T-cell (primary cell): ENCODE measurements at places on chromosomes 11 and 22.

- DNase-seq: no peak
Observed at GRCh38 chr11:97279341-97279740, 889.5 kb downstream of the JRKL start.

DNA sequence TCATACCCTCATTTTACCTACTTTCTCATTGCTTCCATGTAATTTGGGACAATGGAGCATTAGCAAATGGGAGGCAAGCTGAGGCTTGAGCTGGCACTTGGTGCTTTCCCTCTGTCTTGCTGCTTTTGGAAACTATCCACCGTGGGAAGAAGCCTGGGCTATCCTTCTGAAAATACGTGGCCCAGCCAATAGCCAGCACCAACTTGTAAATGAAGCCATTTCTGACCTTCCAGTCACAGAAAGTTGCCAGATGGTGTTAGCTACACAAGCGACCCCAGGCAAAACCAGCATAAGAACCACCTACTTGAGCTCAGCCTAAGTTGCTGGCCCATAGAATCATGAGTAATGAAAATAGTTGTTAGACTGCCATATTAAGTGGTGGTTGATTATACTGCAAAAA is 18.5 kb upstream of the SPON1 start:
- no peak for DNase-seq

GRCh38 chr22:48794906-48795305 is 1032.8 kb downstream of the BRD1 start:
- DNase-seq: no peak

- no peak for DNase-seq
Observed at GRCh38 chr22:22945195-22945594, 57.6 kb downstream of the IGLL5 start.

- no peak for DNase-seq
Observed at GRCh38 chr22:48838846-48839730, 988.6 kb downstream of the BRD1 start.

DNA sequence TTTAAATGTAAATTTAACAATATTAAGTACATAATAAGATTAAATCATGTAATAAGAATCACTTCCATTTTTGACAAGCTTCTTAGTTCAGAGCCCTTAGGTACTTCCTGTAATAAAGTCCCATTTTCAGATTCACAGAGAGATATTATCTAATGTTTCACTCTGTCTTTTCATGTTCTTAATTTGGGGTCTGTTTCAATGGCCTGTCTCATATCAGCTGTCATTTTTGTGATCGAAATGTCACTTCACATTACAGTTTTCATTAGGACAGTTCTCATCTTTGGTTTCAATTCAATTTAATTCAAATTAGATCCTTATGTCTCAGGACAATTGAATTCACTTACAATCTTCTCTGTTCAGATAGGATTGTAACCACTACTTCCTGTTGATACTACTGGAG is 22.6 kb upstream of the OLFML1 start:
- DNase-seq: no peak

GRCh38 chr22:44391015-44391414 is 78.3 kb upstream of the SHISAL1 start:
- DNase-seq: no peak

DNA sequence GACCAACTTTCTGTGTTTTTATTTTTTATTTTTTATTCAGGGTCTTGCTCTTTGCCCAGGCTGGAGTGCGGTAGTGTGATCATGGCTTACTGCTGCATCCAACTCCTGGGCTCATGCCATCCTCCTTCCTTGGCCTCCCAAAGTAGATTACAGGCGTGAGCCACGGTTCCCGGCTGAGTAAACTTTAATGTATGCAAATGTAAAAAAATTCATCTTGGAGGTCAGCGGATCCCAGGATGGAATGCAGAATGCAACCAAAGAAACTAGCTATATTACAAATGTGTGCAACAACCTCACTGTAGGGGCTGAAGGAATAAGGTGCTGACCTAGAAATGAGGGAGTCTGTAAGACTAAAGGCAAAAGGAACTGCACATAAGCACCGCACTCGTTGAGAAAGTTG is 6.2 kb upstream of the CDK2AP2 start:
- no peak for DNase-seq

- DNase-seq: no peak
Observed at GRCh38 chr11:2653930-2654739, 45.7 kb downstream of the KCNQ1OT1 start.

- DNase-seq: no peak
Observed at GRCh38 chr11:113481226-113481625, 6.0 kb upstream of the DRD2 start.

DNA sequence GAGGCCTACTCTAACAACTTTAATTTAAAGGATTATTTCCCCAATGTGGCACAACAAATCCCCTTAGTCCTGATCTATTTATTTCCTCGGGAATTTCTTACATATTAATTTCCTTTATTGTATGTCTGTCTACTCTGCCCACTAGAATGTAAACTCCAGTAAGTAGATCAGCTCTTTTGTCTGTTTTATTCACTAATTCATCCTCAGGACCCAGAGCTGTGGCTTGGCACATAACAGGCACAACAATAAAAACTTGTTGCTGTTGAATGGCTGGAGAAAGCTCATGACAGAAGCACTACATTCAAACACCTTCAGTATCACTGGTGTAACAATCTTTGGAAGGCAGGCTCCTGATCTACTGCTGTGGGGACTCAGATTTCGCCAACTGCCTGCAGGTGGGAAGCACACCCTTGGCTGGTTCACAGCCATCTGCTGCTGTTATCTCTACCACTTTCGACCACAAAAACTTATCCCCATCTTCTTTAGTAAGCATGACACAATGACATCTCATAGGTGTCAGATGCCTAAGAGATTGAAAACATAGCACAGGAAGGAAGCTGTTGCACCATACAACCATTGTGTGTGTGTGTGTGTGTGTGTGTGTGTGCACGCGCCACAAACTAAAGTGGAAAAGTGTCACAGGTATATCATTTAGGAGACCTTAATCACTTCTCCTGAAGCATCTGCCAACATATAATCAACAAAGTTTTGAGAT is 11.9 kb downstream of the HIRA start:
- DNase-seq: peak; percentile 12

GRCh38 chr11:85709941-85710702 is 24.1 kb upstream of the CCDC89 start:
- DNase-seq: no peak

DNA sequence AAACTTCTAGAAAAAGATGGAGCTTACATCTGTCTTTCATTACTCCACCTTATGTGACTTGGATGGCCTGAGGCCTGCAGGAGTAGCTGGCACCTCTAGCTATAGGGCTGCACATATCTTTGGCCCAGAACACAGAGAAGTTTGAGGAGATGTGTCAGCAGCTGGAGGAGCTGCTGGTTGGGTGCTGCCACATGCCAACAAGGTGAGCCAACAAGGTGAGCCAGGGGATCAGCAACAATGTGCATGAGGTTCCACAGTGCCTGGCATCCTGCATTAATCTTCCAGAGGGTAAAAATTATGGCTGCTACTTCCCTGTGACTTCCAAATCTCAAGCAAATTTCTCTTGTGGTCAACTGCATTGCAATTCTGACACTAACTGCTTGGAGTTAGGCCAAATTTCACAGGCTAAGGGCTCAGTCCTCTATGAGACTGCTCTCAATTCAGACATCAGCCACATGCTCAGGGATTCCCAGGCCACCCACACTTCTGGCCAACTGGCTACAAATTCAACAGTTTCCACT is 16.0 kb downstream of the RBM7 start:
- no peak for DNase-seq
